HFFc6 (cell line): ENCODE measurements at places on chromosomes 13 and 19. TPM values are rescaled to one million over a fixed set of nuclear protein-coding genes. Genes with fewer than 3 reads are reported as not detected.

DNA sequence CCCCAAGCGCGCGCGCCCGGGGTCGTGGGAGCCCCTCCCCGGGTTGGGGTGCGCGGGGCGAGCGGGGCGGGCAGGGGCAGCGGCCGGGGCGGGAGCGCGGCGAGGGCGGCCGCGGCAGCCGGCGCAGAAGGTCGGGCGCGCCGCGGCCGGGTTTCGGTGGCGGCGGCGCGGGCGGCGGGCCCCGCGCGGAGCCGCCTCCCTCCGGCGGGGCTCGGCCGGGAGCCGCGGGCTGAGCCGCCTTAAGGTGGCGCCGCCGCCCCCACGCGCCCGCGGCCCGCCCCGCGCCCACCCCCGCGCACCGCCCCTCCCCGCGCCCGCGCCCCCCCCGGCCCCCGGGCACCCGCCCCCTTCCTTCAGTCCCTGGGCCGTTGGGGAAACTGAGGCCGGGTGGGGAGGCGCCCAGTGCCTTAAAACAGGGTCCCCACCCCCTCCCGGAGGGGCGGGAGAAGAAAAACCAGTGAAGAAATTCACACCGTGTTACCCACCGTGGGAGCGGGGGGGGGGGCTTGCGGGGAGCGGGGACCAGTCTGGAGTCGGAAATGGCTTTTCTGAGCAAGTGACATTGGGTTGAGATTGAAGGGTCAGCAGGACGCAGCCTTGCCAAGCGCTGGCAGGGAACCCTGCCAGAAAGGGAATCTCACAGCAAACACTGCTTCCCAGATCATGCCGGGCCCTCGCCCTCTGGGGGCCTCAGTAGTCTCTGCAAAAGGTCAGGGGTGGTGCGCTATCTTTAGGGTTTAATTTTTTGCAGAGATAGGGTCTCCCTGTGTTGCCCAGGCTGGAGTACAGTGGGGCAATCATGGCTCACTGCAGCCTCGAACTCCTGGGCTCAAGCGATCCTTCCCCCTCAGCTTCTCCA, at the start of gene TLE2:
TLE2 (minus strand) TSS at position 216 of the 859 bp plus-strand sequence. CDS start 376 bp downstream, outside the sequence.
- no peak for DNase-seq

DNA sequence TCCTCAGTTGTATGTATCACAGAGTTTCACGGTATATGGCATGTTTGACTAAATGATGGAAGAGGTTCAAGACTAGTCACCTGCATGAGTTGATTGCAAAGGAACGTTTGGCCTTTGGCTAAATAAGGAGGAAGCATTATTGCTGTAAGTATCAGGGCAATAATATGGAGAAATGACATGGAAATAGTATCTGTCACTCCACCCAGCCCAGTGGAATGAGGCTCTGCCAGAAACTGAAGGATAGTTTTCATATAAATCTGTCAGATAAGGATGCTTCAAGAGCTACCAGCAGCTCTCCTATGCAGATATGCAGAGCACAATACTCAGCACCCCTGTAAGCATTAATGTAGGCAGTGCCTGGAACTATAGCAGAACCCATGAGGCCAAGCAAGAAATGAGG, 55.7 kb upstream of the DCT start:
- no peak for DNase-seq

GRCh38 chr13:94242554-94242953, 236.9 kb downstream of the DCT start:
- no peak for DNase-seq

Gene S1PR2
- total RNA-seq = 16.8 to 19.7 TPM (median 19.1 TPM) in 3 replicates

GRCh38 chr13:77916488-77916887, 2.1 kb downstream of the EDNRB start:
- DNase-seq = no peak

DNA sequence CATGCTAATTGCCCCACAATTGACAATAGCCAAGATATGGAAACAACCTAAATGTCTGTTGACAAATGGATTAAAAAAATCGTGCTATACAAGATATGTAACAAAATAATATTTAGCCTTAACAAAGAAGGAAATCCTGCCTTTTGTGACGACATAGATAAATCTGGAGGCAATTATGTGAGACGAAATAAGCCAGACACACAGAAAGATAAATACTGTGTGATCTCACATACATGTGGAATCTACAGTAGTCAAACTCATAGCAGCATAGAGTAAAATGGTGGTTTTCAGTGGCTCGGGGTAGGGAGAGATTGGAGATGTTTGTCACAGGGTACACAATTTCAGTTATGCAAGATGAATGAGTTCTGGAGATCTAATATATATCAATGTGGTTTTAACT, 895.8 kb downstream of the SLITRK6 start:
- no peak for DNase-seq

Gene SLC25A41
- not detected in 3 replicates for total RNA-seq

GRCh38 chr13:30997697-30998096, 65.2 kb downstream of the TEX26 start:
- DNase-seq = no peak

DNA sequence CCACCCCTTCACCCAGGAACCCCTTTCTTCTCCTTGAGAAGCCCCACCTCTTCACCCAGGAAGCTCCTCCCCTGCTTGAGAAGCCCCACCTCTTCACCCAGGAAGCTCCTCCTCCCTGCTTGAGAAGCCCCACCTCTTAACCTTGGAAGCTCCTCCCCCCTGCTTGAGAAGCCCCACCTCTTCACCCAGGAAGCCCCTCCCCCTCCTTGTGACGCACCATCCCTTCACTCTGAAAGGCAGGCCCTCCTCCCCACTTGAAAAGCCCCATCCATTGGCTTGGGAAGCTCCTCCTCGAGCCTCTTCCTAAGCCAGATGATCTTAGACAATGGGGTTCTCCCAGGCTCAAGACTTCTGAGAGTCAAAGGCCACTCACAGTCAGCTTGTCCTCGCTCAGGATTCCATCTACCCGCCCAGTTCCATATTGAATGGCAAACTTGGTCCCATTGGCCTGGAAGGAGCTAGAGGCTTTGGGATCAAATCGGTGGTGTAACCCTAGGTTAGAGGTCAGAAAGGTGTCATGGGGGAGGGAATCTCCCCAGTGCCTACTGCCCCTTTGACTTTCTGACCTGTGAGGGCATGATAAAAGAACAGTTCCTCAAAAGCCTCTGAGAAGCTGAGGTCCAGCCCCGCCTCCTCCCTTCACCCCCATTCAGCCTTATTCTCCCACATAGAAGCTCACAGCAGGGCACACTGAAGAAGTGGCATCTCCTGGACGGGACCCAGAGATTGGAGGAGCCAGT, 4.0 kb downstream of the NAPSA start:
- no peak for DNase-seq

DNA sequence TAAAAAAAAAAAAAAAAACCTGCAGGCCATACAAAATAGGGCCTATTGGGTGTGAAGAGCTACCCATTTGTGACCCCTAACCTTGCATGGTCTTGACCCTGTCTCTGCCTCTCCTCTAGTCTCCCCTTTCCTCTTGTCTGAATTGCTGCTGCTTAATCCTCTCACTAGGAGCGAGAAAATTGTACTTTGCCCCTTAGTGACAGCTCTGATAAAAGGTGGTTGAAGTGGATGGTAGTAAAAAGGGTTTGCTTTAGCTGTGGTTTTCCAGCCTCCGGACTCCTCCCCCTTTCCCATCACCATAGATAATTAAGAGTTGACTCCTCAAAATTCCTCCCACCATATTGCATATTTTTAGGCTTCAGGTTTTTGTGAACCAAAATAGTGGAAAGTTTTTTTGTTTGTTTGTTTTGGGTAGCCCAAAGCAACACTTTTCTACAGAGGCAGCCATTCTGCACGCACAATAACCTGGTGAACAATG, 23.5 kb downstream of the ACTN4 start:
- DNase-seq = peak; percentile 60

Gene ANKRD10
- total RNA-seq = 28.8 and 32.4 TPM in 2 replicates

DNA sequence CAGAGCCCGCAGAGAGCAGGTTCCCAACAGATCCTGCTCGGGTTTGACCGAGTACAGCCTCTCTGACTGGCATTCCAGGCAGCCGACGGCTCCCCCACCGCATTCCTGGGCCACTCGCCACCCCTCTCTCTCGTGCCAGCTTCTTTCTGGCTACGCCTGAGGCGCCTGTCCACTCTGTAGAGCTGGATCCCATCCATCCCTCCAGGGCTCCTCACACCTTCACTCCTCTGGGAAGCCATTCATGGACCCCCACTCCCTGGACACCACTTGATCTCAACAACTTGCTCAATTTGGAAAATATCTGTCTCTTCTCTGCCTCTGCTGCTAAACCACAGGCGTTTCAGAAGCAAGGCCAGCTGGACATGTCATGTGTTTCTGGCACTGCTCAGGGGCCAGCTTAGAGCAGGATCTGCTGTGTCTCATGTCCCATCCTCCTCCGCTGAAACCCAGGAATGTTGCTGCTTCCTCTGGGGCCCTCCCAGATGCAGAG, 30.6 kb upstream of the ATP1A3 start:
- DNase-seq = peak; percentile 67

Gene ZNF534
- total RNA-seq = not detected in 3 replicates
